ENCODE measurements at places on chromosomes 5 and 9.

- no peak for DNase-seq
These were observed 590.4 kb upstream of the WWC1 start for GRCh38 chr5:167701051-167701450.

DNA sequence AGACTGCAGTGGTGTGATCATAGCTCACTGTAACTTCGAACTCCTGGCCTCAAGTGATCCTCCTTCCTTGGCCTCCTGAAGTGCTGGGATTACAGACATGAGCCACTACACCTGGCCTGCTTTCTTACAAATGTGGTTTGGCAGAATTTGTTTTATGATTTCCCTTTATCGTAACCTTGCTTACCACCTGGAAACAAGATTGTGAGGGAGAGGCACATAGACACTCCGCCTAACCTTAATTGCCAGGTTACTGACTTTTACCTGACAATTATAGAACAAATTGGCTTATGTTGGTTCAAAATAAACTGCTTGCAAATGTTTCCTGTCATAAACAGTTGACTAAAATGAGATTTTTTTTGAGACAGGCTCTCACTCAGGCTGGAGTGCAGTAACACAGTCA, 26.8 kb upstream of the HMGCR start:
- DNase-seq = no peak

DNA sequence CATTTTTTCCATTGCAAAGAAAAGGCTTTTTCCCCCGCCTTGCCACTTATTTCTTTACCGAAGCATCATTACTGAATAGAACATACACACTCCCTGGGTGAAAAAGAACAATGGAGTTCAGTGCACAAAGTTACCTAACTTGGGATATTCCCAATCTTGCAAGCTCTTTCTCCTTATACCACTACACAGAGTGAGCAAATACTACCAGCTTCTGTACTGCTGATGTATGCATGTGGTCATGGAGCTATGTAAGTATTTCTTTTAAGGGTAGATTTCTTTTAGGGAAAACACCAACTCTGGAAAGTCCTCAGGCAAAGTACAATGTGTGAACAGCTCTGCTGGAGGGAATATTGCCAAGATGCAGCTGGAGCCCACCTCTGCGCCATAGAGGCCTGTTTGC, 81.1 kb downstream of the AOPEP start:
- DNase-seq = no peak

DNA sequence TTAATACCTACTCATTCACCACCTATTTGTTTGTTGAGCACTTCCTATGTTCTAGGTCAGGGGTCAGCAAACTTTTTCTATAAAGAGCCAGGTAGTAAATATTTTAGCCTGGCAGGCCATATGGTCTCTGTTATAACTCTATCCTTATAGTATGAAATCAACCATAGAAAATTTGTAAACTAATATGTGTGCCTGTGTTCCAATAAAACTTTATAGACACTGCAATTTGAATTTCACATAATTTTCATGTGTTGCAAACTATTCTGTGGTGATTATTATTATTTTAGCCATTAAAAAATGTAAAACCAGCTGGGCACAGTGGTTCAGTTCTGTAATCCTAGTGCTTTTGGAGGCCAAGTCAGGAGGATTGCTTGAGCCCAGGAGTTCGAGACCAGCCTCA, 78.8 kb upstream of the GRHPR start:
- DNase-seq = no peak

- DNase-seq = no peak
These were observed 111.1 kb downstream of the RGS3 start for GRCh38 chr9:113574441-113575262.

DNA sequence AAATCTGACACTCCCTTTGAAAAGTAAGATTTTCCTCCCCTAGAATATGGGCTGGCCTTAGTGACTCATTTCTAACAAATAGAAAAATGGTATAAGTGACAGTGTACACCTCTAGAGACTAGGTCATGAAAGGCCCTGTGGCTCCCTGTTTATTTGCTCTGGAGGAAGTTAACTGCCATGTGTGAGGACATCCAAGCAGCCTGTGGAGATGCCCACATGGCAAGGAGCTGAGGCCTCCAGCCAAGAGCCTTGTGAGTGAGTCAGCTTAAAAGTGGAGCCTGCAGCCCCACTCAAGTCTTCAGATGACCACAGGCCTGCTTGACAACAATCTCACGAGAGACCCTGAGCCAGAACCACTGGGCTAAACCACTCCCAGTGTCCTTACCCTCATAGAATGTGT, 128.1 kb upstream of the LHFPL2 start:
- DNase-seq = no peak

DNA sequence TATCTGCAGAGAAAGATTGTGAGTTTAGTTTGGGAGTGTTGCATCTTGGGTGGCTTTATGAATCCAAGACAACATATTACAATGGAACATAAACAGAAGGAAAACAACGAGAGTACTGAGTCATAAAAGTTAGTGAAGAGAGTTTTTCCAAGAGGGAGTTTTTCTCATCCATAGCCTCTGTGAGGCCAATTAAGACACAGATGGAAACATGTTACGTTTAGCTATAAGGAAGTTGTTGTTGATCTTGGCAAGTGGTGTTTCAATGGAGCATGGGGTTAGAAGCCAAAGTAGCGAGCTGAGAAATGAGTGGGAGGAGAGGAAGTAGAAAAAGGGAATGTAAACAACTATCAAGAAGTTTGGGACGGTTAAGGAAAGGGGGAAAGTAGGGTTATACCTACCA, 53.3 kb upstream of the SPATA31D4 start:
- no peak for DNase-seq

DNA sequence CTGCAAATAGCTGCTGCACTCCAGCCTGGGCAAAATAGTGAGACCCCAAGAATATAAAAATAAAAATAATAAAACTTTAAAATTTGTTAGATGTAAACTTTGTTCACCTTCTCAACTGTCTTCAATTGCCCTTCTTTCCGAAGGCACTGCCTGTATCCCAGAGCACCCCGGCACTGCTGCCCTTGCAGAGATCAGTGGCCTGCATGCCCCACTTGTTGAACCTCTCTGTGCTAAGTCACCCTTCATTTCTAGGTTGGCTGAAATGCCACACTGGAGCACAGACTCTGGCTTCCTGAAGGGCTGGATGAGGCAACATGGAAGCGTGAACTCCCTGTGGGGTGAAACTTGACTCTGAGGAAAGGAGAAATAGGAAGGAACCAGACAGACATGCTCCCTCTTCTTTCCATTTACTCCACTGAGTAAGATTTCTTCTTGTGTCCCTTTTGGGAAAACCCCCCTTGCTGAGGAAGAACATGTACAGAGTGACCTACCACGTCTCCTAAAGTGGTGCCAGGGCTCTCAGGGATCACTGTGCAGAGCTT, 8.4 kb upstream of the JMY start:
- DNase-seq = no peak

DNA sequence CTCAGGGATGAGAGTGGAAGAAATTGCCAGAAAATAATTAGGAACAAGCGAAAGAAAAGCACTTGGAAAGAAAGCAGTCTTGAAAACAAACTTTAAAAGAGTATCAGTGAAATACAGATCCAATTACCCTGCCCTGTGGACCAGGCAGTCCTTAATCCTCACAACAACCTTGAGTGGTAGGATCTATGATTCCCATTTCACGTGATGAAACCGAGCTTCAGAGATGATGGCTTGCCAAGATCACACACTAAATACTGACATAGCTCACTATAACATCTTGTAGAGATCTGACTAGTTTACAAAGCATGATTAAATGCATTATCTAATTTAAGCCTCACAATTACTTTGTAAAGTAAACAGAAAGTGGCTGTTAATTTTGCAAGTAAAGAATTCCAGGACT, 55.5 kb upstream of the ABCA1 start:
- DNase-seq = no peak

DNA sequence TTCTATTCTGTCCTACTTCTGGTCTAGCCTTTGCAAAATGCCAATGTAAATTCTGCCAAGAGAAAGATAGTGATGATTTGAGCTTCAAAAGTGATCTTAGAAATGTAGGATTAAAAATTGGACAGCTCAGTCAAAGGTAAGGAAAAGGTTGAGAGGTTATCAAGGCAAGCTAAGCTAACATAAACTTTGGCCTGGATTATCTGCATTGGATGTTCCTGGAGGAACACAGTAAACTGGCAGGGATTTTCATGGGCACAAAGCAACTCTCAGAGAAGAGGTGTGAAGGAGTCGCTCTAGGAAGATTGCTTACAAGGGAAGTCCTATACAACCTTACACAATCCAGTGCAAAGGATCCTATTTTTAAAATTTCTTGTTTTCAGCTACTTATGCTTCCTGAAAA, 115.2 kb downstream of the JAKMIP2 start:
- DNase-seq = no peak

DNA sequence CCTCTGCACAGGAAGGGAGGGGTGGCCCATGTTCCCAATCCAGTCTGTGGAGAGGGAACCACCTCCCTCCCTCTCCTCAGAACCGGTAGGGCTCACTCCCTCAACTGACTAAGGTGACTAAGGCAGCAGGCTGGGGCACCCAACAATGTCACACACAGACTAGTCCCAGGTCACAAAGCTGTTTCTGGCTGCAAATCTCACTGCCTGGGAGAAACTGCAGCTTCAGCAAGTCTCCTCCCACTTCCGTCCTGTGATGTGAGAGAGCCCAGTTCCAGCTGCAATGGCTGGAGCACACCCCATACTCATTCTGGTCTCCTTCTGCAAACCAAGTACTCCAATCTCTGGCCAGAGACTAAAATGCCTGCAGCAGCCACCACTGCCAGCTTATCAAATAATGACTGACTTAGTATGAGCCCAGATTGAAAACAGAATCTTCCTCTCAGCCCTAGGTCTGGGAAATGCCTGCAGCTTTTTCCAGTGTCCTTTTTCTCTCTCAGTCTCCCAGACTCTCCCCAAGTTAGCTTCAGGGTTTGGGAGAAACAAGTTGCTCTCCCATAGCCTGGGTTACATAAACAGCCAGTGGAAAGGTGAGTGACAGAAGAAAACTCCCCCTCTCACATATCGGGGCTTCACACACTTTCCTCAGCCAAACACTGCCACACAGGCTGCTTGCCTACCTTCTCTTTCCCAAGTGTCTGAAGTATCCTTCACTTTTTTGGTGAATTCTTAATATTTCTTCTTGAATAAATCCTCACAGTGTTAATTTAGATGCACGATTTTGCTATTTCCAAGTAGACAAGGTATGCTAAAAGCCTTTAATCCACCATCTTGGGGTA, 247.4 kb upstream of the RASA1 start:
- peak; percentile 57 for DNase-seq

GRCh38 chr5:173823721-173824567, 64.2 kb upstream of the CPEB4 start:
- peak; percentile 94 for DNase-seq

DNA sequence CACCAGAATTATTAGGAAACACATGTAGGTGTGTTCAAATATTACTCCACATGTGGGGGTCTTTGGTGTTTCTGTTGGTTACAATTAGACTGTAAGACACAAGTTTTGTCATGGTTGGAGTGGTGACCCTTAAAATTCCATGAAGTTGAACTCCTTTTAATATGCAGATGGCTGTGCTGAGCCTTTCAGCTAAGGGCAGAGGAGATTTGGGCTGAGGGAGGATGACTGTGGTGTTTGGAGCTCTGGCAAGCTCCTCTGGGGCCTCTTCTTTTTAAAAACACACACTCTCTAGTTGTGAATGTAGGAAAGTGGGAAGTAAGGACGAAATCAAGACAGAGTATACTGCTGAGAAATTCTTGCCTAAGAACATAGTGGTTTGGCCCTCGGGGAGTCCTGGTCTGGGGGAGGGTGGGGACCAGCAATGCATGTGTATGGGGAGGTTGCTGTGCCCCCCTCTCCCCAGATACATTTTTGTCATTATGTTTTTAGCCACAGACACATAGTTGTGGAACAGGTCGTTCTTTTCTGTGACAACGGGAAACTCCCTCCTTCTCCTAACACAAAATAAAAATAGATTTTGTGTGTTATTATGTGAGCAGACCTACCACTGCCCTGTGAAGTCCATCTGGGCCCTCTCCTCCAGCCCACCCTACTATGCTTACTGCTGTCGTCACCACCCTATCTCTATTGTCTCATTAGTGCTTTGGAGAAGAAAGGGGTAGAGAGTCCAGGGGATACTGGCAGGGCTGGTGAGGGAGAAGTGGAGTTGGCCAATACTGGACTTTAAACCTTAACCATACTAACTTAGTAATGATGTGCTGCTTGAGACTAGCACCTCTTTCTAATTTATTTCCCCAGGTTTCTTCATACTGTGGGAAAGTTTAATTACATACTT, 10.0 kb downstream of the SMARCA2 start:
- DNase-seq = no peak

- no peak for DNase-seq
These were observed 1571.5 kb upstream of the WWC1 start for GRCh38 chr5:166719991-166720390.

- DNase-seq = no peak
These were observed 72.2 kb downstream of the CERT1 start for GRCh38 chr5:75439276-75439675.

GRCh38 chr5:74638970-74639806, 1.3 kb downstream of the ENC1 start:
- DNase-seq = no peak

- DNase-seq = no peak
These were observed 18.7 kb upstream of the C5orf34 start for GRCh38 chr5:43533646-43534045.

GRCh38 chr5:177511796-177512675, 2.4 kb upstream of the DOK3 start:
- DNase-seq = no peak

- no peak for DNase-seq
These were observed 2.1 kb upstream of the UIMC1 start for GRCh38 chr5:177008716-177009115.

DNA sequence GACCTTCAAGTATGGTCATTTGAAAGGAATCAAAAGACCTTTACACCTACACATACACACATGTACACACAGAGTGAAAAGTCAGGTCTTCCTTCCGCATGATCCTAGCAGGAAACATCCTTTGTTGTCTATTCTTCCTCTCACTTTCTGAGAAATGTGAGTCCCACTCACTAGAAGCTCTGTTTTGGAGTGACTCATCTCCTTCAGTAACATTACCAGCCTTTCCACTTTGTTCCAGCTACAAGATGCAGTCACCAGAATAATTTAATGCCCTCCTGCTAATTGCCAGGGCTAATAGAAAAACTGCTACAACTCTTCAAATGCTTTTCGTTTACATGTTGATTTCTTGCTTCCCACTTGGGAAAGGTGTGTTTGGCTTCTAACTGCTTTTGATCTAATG, 417.3 kb downstream of the RASEF start:
- DNase-seq = no peak

DNA sequence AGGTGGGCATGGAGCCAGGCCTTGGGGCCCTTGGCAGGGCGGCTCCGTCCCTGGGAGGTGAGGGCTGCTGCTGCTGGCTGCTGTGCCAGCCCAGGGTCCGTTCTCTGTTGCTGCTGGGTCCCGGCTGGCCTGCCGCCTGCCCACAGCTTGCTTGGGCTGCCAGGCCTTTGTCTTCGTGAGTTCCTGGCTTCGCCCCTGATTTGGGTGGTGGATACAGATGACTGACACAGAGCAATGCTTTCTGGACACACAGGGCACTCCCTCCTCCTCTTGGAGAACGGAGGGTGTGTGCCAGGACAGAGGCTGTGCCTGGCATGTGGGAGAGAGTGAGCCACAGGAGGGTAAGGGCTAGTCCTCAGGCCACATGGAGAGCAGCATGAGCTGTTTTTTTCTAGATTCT, 166.1 kb downstream of the MACROH2A1 start:
- DNase-seq = no peak

All from ELF-1 (cell line).